Foreskin keratinocyte (primary cell): ENCODE measurements at places on chromosomes 3 and 15. TPM values are rescaled to one million over a fixed set of nuclear protein-coding genes. Genes with fewer than 3 reads are reported as not detected.

DNA sequence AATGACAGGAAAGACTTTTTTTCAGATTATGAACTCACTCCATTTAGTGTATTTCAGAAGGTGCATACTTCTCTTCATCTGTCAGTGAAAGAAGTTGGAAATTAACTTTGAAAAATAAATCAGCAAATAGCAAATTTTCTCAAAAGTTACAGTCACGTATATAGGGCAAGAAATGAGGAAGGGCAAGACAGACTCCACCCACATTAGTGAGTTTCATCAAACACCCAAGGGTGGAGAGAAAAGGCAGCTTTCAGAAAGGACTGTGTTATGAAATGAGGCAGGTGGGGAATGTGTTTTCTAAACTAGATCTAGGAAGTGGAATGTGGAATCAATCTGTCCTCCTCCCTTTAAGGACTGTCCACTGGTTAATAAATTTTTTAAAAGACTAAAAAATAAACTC, 2.9 kb downstream of the SLC22A13 start:
- no peak for DNase-seq

DNA sequence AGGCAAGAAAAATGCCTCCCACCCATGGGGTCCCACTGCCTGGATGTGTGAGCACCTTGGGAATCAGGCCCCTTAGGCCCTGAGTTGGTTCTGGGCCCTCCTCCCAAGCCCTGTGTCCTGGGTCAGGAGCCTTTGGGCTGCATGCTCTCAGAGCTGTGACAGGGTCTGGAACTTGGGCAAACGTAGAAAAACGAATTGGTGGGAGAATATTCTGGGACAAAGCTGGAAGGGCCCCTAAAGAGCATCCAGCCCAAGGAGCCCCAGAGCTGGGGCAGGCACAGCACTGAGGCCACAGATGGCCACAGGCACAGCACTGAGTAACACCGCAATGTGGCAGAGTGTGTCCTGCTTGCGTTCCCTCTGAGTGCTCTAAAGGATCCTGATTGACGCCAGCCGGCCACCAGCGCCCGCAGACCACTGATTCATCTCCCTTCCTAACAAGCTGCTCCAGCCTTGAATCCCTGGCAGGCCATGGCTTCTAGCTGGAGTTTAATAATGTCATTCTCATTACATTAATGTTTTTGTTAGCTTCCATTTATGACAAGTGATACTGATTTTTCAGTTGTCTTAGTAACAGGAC, 18.6 kb upstream of the SEC13 start:
- DNase-seq = no peak

DNA sequence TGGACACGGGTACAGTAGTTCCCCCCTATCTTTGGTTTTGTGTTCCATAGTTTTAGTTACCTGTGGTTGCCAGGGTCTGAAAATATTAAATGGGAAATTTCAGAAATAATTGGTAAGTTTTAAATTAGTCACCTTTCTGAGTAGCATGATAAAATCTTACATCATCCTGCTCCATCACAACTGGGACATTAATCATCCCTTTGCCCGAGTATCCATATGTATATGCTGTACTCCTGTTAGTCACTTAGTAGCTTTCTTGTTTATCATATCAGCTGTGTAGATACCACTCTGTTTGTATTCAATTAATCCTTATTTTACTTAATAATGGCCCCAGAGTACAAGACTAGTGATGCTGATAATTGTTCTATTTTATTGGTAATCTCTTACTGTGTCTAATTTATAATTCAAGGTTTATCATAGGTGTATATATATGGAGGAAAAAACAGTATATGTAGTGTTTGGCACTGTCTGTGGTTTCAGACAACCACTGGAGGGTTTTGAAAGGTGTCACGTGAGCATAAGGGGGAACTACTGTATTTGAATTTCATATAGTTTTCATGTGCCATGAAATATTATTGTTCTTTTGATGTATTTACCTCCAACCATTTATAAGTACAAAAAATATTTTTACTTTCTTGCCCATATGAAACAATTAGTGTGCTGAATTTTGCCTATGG, 41.4 kb downstream of the CTDSPL2 start:
- DNase-seq = peak; percentile 85

GRCh38 chr3:102332205-102332604, 102.6 kb upstream of the ZPLD1 start:
- no peak for DNase-seq

GRCh38 chr3:32109256-32109655, 2.8 kb downstream of the GPD1L start:
- no peak for DNase-seq

DNA sequence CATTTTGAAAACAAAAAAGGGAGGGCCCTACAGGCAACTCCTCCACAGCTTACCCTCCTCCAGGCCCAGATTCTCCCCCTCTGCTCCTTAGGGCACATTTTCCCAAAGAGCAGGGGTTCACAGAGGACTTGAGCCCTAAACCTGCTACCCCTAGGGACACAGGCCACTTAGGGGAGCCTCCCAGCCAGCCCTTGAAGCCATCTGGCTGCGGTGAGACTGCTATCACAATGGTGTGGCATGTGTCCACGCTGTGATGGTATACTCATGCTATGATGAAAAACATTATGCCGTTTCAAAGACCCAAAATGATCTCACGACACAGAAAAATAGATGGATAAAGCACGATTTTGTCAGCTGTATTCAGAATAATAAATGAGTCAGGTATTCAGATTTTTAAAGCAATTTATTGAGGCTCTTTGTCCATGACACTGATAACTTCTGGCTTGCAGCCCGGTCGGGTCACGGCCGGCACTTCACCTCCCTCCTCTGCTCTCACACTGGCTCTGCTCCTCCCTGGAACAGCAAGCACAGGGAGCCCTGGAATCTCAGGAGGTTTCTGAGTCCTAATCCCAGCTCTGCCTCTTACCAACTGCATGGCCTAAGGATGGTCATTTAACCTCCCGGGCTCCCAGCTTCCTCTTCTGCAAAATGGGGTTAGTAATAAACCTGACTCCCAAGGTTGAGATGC, 115.3 kb downstream of the MEGF11 start:
- DNase-seq = no peak

DNA sequence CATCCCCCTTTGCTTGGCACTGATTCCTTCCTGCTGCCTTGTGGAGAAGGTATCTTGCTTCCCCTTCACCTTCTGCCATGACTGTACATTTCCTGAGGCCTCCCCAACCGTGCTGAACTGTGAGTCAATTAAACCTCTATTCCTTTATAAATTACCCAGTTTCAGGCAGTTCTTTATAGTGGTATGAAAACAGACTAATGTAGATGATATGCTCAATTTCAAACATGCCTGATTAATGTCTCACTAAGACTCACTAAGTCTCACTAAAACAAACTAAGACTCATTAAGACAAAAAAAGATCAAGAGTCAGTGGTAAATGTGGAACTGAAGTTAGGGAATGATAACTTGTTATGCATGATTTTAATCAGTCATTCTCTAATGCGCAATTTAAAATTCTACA, 606.6 kb downstream of the RBMS3 start:
- no peak for DNase-seq

DNA sequence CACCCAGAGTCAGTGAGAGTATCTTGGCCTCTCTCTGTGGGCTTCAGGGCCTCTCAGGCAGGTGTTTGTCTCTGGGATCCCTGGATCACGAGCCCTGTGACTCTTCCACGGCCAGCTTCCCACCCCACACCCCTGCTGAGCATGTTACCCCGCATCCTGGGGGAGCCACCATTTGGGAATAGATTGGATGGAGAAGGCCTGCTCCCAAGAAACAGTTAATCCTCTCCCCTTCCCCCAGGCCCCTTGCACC, 15.5 kb upstream of the SRP14 start:
- no peak for DNase-seq

DNA sequence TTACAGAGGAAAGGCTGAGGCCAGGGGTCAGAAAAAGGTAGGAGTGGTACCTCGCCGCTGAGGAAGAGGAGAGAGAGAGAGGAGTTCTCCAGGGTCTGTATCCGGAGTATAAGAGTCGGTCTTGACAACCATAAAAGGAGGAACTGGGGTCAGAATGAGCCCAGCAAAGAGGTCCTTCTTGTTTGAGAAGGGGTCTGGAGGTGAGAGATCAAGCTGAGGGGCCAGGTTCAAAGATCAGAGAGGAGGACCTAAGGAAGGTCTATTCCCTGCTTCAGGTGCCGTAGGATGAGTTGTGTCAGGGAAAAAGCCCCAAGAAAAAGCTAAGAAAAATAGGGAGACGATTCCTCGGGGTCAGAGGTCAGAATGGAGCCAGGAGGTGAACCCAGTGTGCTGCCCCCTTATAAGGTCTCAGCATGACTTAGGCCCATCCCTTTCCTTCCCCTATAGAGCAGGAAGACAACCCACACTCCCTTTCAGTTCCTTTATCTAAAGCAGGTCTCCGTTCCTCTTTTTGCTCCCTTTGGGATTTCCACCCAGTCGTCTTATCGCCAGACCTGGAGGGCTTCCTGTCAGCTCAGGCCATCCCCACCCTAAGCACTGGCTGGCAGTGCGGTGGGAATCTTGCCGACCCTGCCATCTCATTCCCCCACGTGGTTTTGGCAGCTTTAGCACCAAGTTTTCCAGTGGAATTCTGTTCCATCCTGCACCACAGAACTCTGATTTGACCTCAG, 651 bp downstream of the MTMR14 start:
- no peak for DNase-seq

DNA sequence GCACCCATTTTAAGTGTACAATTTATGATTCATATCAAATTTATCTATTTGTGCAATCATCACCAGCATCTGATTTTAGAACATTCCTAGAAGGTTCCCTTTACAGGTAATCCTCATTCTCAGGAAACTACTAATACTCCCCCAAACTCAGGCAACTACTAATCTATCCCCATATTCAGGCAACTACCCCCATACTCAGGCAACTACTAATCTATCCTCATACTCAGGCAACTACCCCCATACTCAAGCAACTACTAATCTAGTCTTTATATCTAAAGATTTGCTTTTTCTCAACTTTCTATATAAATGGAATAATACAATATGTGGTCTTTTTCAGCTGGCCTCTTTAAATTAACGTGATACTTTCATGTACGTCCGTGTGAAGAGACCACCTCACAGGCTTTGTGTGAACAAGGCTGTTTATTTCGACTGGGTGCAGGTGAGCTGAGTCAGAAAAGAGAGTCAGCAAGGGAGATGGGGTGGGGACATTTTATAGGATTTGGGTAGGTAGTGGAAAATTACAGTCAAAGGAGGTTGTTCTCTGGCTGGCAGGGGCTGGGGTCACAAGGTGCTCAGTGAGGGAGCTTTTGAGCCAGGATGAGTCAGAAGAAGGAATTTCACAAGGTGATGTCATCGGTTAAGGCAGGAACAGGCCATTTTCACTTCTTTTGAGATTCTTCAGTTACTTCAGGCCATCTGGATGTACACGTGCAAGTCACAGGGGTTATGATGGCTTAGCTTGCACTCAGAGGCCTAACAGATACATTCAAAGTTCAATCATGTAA, 1444.5 kb upstream of the CADM2 start:
- DNase-seq = no peak

- no peak for DNase-seq
Measured at GRCh38 chr3:69764121-69764741, 25.0 kb downstream of the MITF start.

DNA sequence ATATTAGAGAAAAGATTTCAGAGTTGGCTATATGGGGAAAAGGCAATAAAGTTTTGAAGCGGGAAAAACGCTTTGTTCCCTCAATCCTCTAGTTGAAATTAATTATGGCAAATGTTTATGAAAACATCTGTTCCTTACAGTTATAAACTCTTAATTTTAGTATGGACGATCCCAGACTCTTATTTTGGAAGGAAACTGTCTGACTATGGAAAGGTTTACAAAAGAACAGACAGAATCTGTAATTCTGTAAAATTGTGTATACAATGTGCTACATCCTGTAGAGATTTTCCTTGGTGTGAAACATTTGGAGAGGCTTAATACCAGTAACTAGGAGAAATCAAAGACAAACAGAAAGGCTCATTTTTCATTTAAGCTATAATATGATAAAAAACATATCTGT, 311.8 kb downstream of the TBC1D5 start:
- DNase-seq = no peak

DNA sequence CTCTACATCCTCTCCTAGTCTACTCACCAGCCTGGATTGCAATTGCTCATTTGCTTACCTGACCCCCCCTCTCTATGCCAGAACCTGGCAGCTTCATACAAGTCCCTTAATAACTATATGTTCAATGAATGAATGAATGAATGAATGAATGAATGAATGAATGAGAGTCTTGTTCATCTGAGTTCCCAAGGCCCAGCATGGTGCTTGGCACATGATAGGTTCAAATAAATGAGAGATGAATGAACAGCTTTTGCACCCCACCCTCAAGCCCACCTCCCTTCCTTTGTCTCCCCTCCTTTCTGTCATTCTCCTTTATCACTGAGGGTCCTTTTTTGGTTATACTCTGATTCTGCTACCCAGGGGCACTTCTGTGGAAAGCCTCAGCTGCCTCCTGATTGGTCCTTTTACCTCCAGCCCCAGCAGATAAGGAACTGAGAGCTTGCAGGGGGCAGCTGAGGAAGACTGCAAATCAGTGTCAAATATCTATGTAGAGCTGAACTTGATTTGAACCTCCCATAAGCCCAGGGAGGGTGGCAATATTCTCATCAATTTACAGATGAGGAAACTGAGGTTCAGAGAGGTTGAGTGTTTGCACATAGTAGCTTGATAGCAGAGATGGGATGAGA, 54.1 kb upstream of the CHRNB4 start:
- DNase-seq = no peak

- DNase-seq = peak; percentile 49
Measured at GRCh38 chr3:115325539-115325938, 178.5 kb upstream of the ZBTB20 start.

- no peak for DNase-seq
Measured at GRCh38 chr3:50347187-50347813, 1.8 kb upstream of the ZMYND10 start.

DNA sequence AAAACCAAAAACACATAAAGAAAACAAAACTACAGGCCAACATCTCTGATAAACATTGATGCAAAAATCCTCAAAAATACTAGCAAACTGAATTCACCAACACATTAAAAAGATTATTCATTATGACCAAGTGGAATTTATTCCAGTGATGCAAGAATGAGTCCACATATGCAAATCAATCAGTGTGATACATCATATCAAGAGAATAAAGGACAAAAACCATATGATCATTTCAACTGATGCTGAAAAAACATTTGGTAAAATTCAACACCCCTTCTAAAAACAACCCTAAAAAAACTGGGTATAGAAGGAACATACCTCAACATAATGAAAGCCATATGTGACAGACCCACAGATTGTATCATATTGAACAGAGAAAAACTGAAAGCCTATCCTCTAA, 265.6 kb upstream of the DCBLD2 start:
- peak; percentile 21 for DNase-seq

DNA sequence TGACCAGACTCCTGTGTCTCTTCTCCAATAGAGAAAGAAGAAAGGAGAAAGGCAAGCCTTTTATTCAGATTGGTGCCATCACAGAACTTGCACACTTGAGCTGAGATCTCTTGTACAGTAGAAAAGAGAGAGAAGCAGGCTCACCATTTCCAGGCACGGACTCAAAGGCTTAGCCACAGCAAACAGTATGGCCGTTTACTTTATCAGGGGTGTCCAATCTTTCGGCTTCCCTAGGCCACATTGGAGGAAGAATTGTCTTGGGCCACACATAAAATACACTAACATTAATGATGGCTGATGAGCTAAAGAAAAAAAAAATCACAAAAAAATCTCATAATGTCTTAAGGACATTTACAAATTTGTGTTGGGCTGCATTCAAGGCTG, 5.0 kb downstream of the IFT80 start:
- DNase-seq = no peak

The FXR1 gene
- 53.5 and 60.5 TPM in 2 replicates for polyA plus RNA-seq

The CPN2 gene
- polyA plus RNA-seq = not detected in 2 replicates

The C3orf85 gene
- polyA plus RNA-seq = not detected in 2 replicates

The ETV5 gene
- polyA plus RNA-seq = 23.4 and 24.5 TPM in 2 replicates

The A4GNT gene
- polyA plus RNA-seq = not detected in 2 replicates

The PHLDB2 gene
- 28.0 and 35.5 TPM in 2 replicates for polyA plus RNA-seq

The ALDH1L1 gene
- 0.49 and 1.3 TPM in 2 replicates for polyA plus RNA-seq

The TP63 gene
- polyA plus RNA-seq = 32.7 and 42.9 TPM in 2 replicates

The SECISBP2L gene
- polyA plus RNA-seq = 1.2 and 1.4 TPM in 2 replicates
